ENCODE measurements at places on chromosomes 5 and 9.

- DNase-seq = no peak
Measured at GRCh38 chr5:107670087-107670931, 428 bp downstream of the EFNA5 start.

GRCh38 chr5:172145870-172146747 is 41.9 kb downstream of the STK10 start:
- DNase-seq = no peak

GRCh38 chr5:58759745-58760144 is 176.9 kb downstream of the RAB3C start:
- no peak for DNase-seq

GRCh38 chr9:83477571-83477970 is 60.6 kb downstream of the FRMD3 start:
- no peak for DNase-seq

- DNase-seq = no peak
Measured at GRCh38 chr9:113501129-113501686, 37.7 kb downstream of the RGS3 start.

GRCh38 chr5:132270706-132271105 is 13.2 kb downstream of the PDLIM4 start:
- no peak for DNase-seq

DNA sequence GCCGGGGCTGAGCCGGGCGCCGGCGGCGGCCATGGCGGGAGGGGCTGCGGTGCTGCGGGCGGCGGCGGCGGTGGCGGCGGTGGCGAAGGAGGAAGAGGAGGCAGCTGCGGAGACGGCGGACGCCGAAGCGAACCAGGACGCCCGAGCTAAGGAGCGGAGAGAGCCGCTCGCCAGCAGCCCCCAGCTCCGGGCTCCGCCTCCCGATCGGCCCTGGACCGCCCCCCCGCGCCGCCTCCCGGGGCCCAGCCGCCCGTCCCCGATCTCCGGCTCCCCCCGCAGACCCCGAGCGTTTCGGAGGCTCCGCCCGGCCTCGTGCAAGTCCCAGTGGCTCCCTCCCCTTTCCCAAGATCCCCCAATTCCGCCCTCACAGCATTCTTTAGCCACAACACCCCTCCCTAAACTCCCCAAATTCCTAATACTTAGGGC is at the start of gene ASTN2:
TSS of gene ASTN2 (minus strand) at position 152 of the 426 bp plus-strand sequence. CDS start at position 33, 119 bp downstream.
- DNase-seq = no peak

- DNase-seq = no peak
Measured at GRCh38 chr9:86573886-86574285, 219.7 kb upstream of the TUT7 start.

- no peak for DNase-seq
Measured at GRCh38 chr9:116322521-116322920, 168.9 kb downstream of the PAPPA start.

GRCh38 chr9:112570671-112571167 is 84.1 kb downstream of the KIAA1958 start:
- no peak for DNase-seq

- peak; percentile 80 for DNase-seq
Measured at GRCh38 chr9:127937388-127938297, at the start of gene DPM2. TSS of gene DPM2 (minus strand) at chr9:127937854. CDS start at chr9:127937820, 34 bp downstream.

GRCh38 chr5:151597749-151598148 is 6.6 kb upstream of the FAT2 start:
- DNase-seq = no peak

DNA sequence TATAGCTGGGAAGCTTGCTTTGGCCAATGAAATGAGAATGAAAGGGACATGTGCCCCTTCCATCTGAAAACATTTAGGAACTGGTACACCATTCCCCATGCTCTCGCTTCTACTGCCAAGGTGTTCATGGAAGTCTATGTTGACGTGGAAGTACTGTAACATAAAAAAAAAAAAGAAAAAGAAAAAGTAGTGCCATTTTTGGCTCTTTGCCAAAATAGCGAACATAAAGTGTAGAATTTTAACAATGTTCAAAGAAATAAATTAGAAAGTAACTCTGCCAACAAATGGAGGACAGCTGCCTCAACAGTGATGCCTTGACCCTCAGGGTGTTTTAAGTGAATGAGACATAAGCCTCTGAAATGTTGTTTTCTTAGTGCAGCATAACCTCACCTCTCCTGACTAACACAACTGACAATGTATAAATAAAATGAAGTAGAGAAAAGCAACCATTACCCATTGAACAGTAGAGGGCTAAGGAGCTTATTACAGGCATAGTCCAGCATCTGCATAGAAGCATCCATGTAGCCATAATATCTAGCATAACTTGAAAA is 536.6 kb downstream of the DTWD2 start:
- no peak for DNase-seq

DNA sequence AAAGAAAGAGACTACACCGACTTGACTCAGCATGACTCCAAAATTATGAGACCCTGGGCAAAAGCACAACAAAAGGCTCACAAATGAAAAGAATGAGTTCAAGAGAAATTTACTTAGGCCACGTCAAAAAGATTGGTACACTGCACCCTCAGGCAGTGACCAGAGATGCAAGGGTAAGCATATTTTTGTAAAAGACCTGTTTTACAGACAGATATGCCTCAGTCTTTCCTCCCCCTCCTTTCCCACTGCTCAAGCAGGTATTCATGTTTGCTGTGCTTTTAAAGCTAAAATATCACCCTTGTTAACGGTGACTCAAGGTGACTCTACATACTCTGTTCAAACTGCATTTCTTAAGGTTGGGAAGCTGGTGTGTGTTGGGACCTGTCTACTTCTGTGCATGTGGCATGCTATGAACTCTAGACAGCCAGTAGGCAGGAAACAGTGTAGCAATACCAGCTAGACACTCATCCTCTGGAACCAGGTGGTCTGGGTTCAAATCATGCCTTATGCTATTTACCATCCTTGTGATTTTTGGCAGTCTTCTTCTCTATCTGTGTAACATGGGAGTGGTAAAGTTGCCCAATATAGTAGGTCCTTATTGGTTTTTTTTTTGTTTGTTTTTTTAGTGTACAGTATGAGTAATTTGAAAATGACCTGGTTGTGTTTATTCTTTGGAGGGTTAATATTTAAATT is 98.7 kb downstream of the TLE4 start:
- no peak for DNase-seq

DNA sequence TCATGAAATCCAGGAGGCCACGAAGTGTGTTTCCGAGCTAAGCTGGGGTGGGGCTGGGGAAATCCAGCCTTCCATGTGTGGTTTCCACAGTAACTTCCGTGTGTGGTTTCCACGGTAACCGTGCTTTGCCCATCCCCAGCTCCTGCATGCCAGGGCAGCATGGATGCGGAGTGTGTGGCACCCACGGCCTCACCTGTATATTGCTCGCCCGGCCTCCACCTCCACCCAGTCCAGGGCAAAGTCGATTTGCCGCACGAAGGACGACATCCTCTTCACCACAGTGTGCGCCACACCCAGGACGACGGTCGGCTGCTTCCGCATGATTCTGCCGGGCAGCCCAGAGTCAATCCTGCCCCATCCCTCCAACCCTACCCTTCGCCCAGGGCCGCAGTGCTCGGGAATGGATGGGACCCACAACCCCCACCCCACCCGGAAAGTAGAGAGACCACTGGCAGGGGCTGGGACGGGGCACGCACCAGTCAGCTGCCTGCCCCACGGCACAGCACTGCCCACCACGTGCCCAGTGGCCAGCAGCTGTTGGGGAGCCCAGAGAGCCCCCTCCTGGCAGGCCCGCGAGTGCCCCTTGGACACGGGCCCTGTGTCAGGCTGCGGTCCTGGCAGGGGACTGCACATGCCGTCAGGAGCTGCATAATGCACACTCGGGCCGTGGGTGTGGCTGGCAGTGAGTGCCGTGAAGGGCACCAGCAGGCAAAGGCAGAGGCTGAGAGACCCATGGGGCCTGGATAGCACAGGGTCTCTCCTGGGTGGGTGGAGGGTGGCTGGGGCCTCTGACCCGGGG is 39.0 kb upstream of the NSMF start:
- no peak for DNase-seq

DNA sequence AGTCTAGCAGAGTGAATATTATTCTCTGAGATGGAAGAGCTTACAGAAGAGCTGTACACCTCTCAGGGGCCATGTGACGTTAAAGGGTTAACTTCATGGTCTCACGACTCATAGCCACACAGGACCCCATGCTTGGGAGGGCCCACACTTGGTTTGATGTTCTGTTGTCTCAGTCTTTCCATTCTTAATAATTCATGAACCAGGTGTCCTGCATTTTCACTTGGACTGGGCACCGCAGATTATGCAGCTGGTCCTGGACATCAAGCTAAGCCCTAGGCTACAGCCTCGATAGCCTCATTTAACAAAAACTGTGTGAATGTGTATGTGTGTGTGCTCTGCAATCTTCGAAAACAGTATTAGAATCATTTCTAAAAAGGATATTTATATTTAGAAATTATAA is 323.5 kb downstream of the PLK2 start:
- no peak for DNase-seq

DNA sequence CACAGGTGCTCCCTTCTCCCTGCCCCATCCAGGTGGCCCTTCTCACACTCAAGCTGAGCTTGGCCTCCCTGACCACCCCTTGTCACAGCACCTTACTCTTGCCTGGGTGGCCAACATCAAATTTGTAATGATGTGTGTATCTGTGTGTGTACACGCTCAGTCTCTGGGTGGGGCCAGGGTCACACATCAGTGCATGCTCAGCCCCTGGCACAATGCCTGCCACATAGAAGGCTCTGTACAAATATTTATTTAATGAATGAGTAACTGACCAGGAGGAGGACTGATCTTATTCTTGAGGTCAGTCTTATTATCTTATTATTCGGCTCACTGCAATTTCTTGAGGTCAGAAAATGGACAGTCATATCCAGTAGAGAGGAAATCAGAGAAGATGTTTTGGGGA is 41.3 kb upstream of the HAND1 start:
- DNase-seq = no peak

GRCh38 chr9:3475300-3476020 is 50.3 kb downstream of the RFX3 start:
- no peak for DNase-seq

DNA sequence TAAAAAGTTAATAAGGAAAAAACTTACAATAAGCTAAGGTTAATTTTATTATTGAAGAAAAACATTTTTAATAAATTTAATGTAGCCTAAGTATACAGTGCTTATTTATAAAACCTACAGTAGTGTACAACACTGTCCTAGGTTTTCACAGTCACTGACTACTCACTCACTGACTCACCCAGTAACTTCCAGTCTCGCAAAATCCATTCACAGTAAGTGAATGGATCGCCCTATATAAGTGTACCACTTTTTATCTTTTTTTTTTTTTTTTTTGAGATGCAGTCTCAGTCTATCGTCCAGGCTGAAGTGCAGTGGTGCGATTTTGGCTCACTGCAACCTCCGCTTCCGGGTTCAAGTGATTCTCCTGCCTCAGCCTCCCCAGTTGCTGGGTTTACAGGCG is 47.7 kb downstream of the FNIP1 start:
- no peak for DNase-seq
